ENCODE measurements at places on chromosomes 6 and 20. TPM values are rescaled to one million over a fixed set of nuclear protein-coding genes. Genes with fewer than 3 reads are reported as not detected.

GRCh38 chr20:50320901-50321796 is 130.5 kb downstream of the CEBPB start:
- DNase-seq, result peak; percentile 85

- DNase-seq, result no peak
Observed at GRCh38 chr20:37801921-37802320, 101.0 kb upstream of the VSTM2L start.

DNA sequence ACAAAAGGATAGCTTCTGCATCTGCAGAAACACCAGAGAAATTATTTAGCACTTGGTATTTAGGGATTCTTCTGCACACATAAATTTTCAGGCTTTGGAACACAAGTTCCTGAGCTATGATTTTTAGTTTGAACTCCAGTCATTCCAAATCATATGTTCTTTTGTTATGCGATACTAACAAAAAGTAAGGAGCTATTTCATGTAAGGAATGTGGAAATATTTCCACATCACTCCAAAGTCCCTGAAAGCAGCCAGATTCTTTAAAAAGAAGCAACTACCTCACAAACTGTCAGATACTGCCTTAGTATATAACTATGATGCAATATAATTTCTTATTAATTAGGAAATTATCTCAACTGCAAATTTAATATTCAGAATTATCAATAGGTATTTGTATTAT is 106.9 kb downstream of the RNGTT start:
- DNase-seq, result no peak

DNA sequence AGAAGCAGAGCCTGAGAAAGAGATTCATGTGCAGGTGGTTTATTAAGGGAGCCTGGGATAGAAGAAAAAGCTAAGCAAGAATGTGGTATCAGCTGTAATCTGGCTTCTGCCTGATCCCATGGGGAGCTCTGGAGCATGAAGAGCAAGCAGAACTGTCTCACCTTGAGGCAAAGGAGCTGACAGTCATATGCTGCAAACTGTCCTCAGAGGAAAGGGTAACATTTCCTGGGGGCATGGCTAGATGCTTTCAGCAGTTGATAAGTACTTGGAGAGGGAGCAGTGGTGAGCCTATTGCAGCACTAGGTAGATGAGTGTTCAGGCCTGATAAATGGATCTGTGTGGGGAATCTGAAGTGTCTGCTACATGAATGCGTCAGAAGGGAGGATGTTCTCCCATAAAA is 621.5 kb upstream of the BTBD3 start:
- no peak for DNase-seq

- DNase-seq, result no peak
Observed at GRCh38 chr20:46293084-46293483, 15.2 kb downstream of the CDH22 start.

- no peak for DNase-seq
Observed at GRCh38 chr6:27311806-27312145, 297 bp downstream of the POM121L2 start.

DNA sequence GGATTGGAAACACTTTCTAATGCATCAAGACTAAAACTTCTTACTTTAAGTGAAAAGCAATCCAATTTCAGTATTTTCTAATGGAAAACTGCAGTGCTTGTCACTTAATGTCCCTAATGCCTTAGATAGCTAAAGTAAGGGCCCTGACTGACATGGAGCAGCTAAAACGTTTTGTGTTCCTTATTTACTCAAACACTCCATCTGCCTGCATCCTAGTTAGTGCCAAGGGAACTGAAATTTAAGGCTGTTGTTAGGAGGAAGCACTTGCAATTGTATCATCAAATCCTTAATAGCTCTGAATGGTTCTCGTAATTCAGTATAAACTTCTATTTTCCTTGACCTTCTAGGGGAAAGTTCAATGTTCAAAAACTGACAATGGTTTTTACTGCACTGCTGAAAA is 127.4 kb downstream of the GJA10 start:
- DNase-seq, result no peak

DNA sequence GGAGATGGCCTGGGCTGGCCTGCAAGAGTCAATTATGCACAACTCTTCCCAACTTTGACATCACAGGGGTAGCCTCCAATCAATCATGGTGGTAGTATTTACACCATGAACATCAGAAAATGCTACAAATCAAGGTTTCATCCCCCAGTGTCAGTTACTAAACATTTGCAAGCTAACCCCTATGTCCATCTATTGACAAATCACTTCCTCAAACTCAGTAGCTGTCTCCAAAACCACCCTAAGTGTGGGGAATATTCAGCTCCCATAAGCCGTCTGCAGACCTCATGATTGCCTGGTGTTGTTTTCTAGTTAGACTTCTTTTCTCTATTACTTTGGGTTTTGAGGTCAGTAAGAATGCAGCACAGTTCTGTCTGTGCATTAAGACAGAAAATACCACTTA is 200.8 kb upstream of the RIN2 start:
- no peak for DNase-seq

DNA sequence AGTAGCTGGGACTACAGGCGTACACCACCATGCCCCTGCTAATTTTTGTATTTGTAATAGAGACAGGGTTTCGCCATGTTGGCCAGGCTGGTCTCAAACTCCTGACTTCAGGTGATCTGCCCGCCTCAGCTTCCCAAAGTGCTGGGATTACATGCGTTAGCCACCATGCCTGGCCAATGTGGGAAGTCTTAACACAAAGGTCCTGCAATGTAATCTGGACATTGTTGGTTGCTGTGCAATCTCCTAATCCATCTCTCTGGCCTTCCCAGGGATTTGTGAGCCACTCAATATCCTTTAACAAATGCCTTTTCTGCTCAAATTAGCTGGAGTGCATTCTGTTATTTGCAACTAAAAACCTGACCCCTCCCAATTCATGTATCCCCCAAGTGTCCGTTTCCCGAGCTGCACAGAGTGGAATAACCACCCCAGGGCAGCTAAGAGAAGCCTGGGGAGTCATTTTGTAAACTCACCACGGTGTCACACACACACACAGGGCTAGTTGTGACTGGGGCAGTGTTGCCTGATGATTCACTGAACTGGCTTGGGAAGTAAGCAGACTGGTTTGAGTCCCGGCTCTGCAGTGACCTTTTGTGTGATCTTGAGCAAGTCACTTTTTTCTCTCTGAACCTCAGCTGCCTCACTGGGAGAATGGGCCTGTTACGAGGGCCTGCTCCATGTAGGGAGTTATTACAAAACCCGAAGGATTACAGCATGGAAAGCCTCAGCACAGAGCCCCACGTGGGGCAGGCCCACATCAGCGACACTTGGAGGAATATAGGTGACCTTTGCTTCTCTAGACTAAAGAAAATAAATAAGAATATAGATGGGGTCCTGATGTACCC is 152.3 kb downstream of the ZMYND8 start:
- no peak for DNase-seq

DNA sequence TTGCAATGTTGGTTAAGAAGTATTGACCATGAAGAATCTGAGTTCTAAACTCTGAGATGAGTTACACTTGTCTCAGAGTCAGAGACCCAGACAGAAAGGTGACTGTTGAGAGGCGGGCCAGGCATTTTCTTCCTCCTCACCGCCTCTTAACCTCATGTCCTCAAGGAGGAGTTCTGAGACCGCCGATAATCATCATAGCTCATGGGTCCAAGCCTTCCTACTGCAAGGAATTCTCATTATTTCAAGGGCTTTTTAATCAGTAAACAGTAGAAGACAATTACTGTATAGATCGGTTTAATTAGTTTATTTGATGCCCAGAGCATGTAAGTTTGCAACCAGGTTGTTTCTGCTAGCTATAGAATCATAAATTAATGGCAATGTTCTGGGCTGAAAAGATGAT is 382.4 kb upstream of the MMS22L start:
- no peak for DNase-seq

DNA sequence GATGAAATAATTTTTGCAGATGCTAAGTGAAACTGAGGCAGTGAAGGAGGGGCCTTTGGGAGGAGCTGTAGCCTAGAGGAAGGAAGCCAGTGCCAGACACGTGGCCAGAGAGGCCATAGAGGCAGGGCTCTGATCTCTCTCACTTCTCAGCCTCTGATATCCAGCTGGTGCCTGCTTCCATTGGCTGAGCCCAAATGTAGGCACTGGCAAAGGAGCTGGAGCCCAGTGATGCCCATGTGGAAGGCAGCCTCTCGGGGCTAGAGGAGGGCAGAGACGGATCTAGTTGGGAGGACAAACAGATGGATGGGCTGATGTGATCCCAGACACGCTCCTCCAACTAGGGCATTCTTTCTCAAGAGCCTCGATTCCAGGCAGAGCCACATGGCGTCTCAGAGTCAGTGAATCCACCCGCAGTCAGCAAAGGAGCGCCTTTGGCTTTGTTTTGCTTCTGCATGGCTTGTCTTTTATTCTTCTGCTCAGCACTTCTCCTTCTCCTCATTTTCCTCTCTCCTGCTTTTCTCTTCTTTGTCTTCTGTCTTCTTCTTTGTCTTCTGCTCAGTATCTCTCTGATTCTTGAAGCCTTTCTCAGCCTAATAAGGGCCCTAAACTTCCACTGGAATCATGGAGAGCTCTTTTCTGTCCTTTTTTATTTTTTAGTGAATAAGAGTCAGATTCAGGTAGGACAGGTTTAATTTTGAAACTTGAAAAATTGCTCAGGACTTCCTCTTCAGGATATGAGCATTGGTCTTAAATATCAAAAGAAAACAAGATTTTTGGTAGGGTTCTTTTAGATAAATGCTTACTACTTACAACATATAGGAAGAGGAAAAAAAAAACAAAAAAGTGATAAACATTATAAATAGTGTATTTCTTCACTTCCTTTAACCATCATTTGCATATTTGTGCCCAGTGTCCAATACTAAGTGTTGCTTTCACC is 41.8 kb downstream of the CYP24A1 start:
- no peak for DNase-seq

- no peak for DNase-seq
Observed at GRCh38 chr6:105759015-105759414, 327.1 kb upstream of the PRDM1 start.

DNA sequence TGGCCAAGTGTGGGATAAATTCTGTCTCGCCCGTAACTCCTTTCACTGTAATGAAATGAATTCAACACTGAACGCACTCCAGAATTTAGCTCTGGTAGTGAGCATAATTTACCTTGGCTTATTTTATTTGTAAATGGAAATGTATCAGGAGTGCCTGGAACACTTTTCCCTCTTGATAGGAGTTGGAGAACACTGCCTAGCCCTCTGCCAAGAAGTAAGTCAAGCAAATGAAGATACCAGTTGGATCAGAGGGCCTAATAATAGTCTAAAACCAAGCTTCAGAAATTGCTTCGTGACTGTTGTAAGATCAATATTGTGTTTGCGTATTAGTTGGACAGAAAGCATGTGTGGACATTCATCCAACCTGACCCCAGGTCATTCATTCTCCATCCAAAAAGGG is 64.6 kb upstream of the TPD52L1 start:
- no peak for DNase-seq

DNA sequence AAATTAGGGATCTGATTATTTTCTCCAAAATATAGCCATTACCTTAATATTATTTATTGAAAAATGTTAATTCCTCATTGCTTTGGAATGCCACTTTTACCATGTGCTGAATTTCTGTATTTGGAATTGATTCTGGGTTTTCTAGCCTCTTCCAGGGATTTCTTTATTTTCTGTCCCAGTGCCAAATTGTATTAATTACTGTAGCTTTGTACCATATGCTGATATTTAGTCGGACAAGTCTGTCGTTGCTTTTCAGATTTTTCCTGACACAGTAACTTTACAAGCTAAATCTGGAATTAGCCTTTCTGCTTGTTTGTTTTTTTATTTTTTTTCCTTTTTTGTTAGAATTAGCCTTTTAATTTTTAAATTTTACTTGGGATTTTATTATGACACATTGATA is 10.9 kb upstream of the TMEM14B start:
- no peak for DNase-seq

DNA sequence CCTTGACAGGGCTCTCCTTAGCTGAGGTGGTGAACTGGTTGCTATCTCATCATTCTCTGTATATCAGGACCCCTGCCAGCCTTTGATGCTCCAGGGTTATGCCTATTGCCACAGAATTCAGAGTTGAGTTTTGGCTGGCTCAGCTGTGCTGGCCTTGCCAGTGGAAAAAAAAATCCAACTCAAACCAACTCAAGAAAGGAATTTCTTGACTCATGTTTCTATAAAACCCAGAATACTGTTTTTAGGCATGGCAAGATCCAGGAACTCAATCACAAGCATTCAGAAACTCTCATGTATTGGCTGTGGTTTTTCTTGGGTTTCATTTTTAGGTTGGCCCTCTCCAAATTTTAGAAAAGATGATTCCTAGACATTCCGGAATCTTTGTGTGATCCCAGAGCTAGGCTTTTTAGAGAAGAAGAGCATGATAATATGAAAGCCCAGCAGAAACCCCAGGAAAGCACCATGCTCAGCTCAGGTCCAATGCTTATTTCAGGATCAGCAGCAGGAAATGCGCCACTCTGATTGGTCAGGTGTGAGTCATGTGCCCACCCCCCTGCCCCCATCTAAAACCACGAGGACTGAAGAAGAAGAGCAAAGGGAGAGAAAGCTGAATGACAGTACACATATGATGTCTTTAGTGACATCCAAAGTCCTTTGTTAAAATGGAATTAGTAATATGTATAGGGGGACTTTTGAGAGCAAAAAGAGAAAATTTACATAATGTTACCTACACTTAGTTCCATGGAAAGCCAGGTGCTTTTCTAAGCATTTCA is 122.9 kb downstream of the RNF144B start:
- no peak for DNase-seq

- DNase-seq, result peak; percentile 15
Observed at GRCh38 chr6:108452711-108453195, 108.0 kb upstream of the FOXO3 start.

GRCh38 chr20:38842558-38842981 is 37.1 kb downstream of the PPP1R16B start:
- DNase-seq, result no peak

DNA sequence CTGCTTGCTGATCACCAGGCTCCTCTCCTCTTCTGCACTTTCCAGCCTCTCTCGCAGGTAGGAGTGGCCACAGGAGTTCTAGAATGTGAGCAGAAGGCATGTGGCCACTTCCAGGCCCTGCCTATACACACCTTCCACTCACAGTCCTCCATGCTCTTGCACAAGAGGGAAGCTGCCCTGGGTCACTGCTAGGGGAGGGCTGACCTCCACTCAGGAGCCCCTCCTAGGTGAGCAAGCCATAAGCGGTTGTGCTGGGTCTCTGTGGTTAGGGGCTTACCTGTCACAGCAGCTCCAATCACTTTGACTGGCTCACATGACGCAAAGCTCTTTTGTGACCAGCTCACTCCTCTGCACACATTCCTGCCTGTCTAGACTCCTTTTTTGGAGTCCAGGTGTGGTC is 68.2 kb downstream of the TMEM242 start:
- DNase-seq, result no peak

GRCh38 chr6:17432356-17432755 is 39.0 kb downstream of the CAP2 start:
- no peak for DNase-seq

The ECT2L gene
- total RNA-seq, result 1.2 TPM

The CLPSL2 gene
- total RNA-seq, result not detected

The PNLDC1 gene
- 0.14 TPM for total RNA-seq

The PLN gene
- 1,920 TPM for total RNA-seq

The APOM gene
- 2.1 TPM for total RNA-seq

The LRRC73 gene
- total RNA-seq, result 0.53 TPM

The TRIM10 gene
- not detected for total RNA-seq

The IMPG1 gene
- total RNA-seq, result not detected

The SRMS gene
- not detected for total RNA-seq

All from heart right ventricle (tissue), 16 donors.